ENCODE measurements at places on chromosomes 4 and X.
A peak's percentile ranks its signal among the peaks of the same experiment; 100 is the strongest.

- DNase-seq = no peak
Observed at GRCh38 chr4:94536049-94536448, 84.3 kb downstream of the PDLIM5 start.

GRCh38 chr4:108449129-108449528 is 171.2 kb upstream of the RPL34 start:
- DNase-seq = no peak

- DNase-seq = no peak
Observed at GRCh38 chr4:68953056-68953596, 1.5 kb upstream of the UGT2A3 start.

DNA sequence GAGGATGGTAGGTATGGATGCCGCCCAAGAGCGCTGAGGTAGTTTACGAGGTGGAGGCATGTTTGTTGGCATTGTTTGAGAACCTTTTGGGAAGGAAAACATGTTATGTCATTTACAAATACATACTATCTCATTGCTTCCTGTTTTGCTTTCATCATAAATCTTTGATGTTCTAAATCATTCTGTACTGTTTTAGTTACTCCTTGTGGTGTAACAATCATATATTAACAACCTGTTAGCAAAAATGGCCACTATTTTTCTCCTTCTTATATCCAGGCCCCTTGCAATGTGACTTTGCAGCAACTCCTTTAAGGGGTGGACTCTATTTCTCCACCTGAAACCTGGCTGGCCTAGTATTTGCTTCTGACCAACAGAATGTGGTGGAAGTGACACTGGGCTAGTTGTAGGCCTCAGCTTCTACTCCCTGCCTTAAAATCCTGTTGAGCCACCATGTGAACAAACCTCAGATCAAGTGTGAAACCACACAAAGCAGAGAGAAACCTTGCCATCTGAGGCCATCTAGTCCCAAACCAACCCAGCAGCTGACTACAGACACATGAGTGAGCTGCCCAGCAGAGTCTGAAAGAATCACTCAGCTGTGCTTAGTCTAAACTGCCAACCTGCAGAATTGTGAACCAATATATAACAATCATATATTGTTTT is 15.8 kb upstream of the CXorf38 start:
- no peak for DNase-seq

GRCh38 chr4:116878280-116878679 is 207.1 kb downstream of the TRAM1L1 start:
- DNase-seq = no peak

DNA sequence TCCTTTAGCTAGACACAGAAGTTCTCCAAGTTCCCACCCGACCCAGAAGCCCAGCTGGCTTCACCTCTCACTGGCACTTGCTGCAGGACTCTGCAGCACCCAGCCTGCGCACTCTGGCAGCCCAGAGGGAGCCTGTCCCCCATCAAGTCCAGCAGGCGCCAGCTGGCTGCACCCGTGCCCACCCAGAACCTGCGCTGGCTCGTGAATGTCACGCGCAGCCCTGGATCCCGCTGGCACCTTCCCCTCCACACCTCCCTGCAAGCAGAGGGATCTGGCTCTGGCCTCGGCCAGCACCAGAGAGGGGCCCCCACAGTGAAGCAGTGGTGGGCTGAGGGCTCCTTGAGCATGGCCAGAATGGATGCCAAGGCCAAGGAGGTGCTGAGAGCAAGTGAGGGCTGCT is 187.6 kb upstream of the HAND2 start:
- no peak for DNase-seq

DNA sequence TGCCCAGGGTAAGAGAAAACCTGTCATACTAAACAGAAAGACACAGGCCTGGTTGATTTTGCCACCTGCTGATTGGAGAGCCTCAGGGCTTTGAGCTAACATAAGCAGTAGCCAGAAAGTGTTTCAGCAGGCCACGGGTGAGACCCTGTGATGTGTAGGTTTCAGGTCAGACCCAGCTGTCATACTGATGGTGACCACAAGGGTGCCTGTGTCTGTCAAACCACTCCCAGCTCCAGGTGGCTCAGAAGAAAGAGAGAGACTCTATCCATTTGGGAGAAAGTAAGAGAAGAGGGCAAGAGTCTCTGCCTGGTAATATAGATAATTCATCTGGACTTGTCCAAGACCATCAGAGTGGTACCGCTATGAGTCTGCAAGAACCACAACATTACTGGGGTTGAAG is 72.8 kb upstream of the NLRP2B start:
- no peak for DNase-seq

GRCh38 chrX:54089191-54089590 is 44.9 kb upstream of the PHF8 start:
- no peak for DNase-seq

DNA sequence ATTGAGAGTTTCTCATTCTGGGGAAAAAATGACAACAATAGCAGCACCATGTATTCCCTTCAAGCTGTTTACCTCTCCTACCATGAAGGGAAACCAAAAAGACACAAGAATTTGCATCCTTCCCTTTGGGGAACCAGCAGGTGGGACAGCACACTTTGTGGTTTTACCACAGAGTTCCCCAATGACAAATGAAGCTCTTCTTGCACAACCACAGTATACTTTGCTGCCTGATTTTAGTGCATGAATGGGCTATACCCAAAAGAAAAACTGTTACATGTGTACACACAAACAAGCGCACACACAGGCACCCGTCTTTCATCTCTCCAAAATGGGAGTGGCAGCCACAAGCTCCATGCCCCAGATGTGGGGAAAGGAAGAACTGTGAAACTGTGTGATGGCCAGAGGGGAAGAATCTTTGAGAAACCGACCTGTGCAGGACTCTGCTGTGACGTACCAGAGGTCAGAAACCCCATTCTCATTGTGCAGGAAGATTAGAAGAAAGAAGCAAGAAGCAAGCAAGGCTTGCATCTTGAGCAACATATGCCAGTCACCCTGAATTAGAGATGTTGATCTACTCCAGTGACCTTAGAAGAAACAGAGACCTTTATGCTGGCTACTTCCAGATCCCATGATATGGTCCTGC is 2.7 kb upstream of the MAML3 start:
- no peak for DNase-seq

DNA sequence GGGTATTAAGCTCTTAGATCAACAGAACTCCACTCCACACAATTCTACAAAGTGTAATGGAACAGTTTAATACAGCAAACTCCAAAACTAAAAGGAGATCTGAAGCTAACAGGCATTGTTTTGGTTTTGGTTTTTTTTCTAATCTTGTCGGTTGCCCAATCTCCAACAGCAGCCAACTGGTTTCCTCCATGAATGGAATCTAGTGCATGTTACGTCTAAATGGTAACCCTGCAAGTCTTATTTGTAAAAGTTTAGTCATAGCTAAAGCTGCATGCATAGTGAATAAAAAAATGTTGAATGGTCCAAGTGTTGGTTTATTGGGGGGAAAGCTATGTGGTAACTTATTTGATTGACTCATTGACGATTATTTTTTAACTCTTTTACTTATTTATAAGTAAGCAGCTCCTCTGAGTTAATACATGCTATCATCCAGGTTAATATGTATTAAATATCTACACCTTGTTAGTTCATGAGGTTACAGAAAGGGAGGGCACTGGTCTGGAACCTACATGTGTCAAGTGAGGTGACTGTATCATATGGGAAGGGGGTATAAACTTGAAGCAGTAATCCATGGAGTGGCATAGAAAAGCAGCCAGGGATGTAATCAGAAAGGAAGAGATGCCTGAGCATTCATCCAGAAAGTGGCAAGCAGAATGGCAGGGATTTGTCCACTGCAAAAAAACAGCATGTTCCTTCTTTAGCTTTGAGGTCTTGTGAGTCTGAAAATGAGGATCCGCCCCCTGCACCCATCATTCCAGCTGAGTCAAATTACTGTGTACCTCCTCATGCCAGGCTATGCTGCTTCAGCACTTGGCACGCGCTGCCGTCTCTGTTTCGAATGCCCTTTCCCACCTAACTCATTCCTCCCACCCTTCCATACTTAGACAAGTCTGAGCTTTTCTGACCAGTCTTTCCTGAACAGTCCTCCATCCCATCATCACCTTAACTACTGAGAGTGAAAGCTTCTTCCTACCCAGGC is 81.7 kb downstream of the PDGFC start:
- DNase-seq = no peak

DNA sequence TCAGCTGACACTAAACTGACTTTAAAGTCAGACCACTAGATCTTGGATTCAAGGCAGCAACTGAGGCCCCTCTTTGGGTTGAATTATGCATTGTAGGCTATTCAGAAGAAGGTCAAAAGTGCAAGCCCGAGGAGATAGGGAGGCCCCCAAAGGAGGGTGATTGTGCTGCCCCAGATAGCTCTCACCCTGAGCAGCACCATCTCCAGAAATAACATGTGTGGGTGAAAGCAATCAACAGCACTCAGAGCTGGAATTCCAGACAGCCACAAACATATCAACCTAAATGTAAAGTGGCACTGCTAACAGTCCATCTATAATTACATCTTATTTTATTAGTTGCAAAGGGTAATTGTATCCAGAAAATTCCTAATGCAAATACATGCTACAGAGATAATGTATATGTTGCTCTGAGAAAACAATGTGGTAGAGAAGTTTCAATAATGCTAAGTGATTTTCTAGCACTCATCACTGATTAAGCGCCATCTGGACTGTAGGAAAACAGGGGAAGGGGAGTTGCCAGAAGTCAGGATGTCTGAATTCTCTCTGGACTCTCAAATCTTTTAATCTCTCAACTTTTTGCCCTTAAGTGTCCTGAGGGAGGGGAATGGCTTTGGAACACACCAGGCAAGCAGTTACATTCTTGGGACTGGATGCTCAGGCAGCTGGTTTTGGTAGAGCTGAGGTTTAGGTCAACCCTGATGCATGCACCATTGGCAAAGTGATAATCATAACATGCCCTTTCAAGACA is 61.8 kb upstream of the SFRP2 start:
- DNase-seq = no peak

DNA sequence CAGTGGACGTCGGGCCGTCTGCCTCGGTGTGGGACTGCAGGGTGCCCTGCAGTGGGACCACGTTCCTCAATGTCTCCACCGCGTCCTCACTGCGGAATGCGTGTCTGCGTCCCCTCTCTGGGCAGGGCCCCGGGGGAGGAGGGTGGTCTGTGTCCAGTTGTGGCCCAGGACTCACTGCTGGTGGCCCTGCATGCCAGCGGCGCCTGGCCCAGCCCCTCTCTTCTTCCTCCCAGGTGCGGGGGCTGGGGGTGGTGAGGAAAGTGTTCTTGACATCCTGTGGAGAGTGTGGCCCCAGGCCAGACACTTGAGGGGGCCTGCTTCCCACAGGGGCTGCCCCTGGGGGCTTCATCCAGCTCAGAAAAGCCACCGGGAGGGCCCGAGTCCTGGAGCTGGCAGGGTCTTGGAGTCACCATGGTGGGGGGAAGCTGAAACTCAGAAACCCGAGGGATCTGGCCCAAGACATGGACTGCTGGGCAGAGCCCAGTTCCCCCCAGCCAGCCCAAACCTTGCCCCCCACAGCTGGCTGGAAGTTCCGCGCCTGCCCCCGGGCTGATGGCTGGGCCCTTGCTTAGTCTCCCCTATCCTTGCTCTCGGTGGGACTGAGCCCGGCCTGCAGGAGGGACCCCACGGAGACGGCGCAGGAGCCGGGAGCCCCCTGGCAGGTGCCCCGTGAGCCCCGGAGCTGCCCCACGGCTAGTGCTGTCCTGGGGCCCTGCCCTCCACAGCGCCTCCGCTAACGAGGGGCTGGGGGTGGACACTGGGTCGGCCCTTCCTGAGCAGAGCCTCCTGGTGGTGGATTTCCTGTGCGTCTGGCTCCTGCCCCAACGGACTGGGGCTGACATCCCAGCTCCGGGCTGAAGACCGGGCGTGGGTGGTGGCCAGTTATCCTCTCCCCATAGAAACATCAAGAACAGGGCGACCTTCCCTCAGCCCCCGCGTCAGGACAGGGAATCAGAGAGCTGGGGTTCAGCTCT is 2.9 kb downstream of the DOK7 start:
- DNase-seq = no peak

DNA sequence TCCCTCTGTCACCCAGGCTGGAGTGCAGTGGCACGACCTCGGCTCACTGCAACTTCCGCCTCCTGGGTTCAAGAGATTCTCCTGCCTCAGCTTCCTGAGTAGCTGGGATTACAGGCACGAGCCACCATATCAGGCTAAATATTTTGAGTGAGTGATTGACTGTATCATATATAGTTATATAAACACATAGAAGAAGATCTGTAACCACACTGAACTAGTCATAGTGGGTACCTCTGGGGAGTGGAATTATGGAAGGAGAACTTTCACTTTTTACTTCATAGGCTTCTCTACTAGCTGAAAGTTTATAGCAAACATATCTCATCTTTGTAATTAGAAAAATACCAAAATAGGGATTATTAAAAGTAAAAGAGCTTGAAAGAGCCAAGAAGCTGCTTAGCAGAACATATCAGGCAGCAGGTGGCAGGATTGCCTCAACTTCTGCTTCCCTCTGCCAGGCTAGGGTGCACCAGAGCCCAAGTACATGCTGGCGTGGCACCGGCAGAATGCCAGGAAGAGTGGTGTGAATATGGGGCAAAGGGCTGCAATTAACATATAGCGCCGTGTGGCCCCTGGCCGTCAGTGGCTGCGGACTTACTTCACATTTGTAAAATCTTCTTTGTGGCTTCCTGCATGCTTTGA is 39.5 kb upstream of the CD40LG start:
- no peak for DNase-seq

- no peak for DNase-seq
Observed at GRCh38 chr4:40187386-40187906, 9.4 kb upstream of the RHOH start.

DNA sequence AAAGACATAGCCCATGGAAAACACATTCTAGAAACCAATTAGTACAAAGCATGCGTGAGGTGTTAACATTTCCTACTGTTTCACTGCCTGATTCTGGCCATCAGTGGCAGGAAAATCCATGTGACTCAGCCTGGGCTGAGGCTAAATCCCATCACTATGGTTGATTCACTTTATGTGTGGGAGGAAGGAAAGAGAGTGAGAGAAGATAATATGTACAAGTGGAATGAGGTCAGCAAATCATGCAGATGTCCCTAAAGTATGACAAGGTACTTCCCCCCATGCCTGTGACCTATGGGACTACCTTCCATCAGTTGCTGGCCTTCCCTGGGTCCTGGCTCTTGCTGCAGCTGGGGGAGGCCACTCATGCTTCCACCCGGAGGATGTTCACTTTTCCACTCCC is 64.2 kb upstream of the MAP3K15 start:
- DNase-seq = no peak

- no peak for DNase-seq
Observed at GRCh38 chr4:45453258-45453853, 670.5 kb downstream of the GABRG1 start.

GRCh38 chr4:81505004-81505598 is 33.4 kb upstream of the RASGEF1B start:
- peak; percentile 8 for DNase-seq

GRCh38 chr4:25448379-25449109 is 71.5 kb downstream of the ANAPC4 start:
- DNase-seq = no peak

DNA sequence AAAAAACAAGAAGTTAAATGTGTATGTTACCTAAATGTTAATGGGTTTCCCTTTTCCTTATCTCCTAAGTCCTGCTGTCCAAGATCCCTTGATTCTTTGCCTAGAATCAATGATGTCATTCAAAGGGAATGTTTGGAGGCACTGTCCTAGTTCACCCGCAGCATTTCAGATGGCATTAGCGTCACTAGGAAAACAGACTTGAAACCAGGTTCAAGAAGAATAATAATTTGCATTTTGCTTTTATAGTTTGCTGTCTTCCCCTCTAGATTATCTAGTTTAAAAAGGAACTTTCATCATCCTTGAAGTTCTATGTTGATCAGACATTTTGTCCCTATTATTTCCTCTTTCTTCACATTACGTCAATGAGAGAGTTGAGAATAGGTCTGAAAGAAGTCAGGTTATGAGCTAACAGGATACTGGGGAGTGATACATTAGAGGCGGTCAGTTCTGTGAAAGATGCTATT is 234.1 kb upstream of the PGRMC2 start:
- DNase-seq = no peak

GRCh38 chrX:86806786-86807185 is 658.5 kb downstream of the DACH2 start:
- no peak for DNase-seq
